Vagina (tissue), 2 donors: ENCODE measurements at places on chromosomes 1 and 21. TPM values are rescaled to one million over a fixed set of nuclear protein-coding genes. Genes with fewer than 3 reads are reported as not detected.

The FMOD gene
- total RNA-seq = 80.3 TPM

The CYP4A11 gene
- not detected for total RNA-seq

The APOBEC4 gene
- not detected for total RNA-seq

The HMGCL gene
- total RNA-seq = 25.3 TPM

The SCP2 gene
- 61.9 TPM for total RNA-seq
